Foreskin keratinocyte (primary cell): ENCODE measurements at places on chromosomes 11 and 22.

DNA sequence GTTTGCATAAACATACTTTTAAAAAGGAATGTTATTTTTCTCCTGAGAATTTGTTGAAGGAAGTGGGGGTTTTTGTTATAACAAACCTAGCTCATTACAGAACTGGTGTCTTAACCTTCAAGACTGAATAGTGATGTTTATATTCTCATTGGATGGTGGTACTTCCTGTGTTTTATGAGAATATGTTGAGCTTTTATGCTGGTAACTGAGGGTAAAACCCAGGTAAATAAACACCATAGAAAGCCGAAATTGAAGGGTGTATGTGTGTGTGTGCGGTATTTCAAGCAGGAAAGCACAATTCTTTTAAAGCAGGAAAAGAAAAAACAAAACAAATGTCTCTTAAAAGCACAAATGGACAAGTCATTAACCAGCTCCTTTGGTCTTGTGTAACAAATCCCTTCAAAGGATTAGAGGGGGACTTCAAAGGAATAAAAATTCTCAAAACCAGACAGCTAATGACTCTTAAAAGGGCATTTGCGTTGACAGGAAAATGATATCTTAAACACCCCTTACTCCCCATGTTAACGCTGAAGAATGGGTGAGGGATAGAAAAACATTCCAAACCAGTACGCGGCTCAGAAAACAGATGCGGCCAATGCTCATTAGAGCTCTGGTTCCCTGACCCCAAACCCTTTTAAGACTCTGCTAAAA is 23.8 kb downstream of the LMO2 start:
- no peak for DNase-seq

DNA sequence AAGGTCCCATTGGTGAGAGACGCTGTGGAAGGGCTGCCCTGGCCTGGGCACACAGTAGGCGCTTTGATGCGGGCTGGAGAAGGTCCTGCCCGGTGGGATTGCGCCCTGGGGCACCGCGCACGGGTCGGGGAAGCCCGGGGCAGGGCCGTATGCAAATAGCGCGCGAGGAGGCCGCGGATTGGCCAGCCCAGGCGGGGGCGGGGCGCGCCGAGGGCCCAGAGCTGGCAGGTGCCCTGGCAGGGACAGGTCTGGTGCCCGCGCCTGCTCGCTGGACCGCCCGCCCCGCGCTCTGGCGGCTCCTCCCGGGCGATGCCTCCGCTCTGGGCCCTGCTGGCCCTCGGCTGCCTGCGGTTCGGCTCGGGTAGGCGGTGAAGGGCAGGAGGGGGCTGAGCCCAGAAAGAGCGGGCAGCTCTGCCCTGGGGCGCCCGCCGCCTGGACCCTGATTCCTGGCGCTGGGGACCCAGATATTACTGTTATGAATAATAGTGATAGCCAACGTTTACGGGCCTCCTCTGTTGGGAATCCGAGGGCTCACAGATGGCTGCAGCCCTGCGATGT is at the start of gene UPK3A:
UPK3A (plus strand) TSS at position 245 of the 558 bp plus-strand sequence; CDS start at position 310, 65 bp downstream.
- DNase-seq = no peak

GRCh38 chr11:45751430-45751829 is 53.5 kb upstream of the SLC35C1 start:
- DNase-seq = no peak

- DNase-seq = peak; percentile 47
Observed at GRCh38 chr11:64355078-64355940, 3.7 kb upstream of the RPS6KA4 start.

DNA sequence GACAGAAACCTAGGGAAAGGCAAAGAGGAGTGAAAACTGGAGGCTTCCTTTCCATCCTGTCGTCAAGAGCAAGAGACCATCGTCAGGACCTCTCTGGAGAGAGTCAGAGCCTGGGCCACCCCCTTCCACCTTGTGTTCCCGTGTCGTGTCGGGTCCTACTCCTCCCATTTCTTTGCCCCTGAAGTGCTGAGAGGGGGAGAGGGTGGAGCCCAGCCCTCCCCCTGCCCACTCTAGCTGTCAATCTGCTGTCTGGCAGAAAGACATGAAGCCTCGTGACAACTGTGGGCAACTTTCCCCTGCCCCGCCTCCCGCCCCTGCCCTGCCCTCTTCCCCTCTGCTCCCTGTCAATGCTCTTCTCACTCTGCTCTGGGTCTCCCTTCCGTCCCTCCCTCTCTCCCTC is 20.6 kb downstream of the ANKK1 start:
- no peak for DNase-seq

- no peak for DNase-seq
Observed at GRCh38 chr11:64745521-64746328, 1.8 kb upstream of the RASGRP2 start.

GRCh38 chr11:73157101-73158010 is 15.2 kb upstream of the FCHSD2 start:
- no peak for DNase-seq

DNA sequence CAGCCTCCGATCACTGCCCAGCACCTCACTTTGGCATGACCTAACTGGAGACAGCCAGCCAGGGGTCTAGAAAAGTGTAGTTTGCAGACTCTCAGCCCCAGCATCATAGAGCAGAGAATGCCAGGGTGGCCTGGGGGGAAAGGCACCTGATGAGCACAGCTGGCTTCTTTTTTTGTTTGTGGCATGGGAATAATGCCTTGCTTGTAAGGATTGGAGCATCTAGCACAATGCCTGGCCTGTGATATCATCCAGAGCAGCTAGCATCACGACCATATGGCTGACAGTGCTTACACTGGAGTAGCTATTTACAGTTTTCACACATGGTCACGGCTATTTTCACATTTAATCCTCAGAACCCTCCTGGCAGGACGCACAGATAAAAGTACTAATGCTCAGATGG is 594.8 kb upstream of the B3GAT1 start:
- no peak for DNase-seq

DNA sequence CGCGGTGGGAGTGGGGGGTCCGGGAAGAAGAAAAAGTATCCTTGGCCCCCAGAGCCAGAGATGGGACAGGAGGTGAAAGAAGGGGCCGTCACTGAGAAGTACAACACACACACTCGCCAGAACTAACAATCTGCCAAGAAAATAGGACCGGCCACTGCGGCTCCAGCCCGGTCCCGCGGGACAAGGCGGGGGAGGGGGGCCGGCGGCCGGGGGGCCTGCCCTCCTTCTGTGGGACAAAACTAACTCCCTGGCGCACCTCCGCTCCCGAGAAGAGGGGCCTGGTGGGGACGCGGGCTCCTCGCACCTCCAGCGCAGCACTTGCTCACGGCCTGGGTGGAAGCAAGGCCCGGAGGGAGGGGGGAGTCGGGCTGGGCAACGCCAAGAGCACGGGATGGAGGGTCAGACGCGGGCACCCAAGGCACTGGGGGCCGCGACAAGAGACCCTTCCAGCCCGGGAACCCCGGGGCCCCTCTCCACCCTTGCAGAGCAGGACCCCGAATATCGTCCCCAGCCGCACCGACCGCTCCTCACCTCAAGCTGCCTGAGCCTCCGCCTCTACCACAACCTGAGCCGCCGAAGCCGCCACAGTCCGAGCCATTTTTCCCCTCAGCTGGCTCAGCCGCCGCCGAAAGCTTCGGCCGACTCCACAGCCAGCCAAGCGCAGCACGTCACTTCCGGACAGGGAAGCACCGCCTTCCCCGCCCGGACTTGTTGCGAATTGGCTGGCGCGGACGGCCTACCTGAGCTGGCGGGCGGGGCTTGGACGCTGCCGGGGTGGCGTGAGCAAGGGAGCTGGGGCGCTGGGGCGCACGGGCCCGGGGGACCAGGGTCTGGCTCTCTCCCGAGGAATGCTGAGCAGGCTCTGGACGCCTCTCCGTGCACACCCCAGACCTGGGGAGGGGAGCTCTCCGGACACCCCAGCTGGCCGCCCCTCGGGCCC is at the start of gene PIK3C2A:
PIK3C2A (minus strand) TSS at position 670 of the 940 bp plus-strand sequence. CDS start 38,245 bp downstream, outside the sequence.
- DNase-seq = peak; percentile 81

- no peak for DNase-seq
Observed at GRCh38 chr11:85310479-85310878, 316.7 kb downstream of the DLG2 start.

GRCh38 chr11:90252053-90252452 is 29.2 kb upstream of the CHORDC1 start:
- no peak for DNase-seq

GRCh38 chr11:113385749-113386148 is 1.8 kb upstream of the ANKK1 start:
- DNase-seq = no peak

DNA sequence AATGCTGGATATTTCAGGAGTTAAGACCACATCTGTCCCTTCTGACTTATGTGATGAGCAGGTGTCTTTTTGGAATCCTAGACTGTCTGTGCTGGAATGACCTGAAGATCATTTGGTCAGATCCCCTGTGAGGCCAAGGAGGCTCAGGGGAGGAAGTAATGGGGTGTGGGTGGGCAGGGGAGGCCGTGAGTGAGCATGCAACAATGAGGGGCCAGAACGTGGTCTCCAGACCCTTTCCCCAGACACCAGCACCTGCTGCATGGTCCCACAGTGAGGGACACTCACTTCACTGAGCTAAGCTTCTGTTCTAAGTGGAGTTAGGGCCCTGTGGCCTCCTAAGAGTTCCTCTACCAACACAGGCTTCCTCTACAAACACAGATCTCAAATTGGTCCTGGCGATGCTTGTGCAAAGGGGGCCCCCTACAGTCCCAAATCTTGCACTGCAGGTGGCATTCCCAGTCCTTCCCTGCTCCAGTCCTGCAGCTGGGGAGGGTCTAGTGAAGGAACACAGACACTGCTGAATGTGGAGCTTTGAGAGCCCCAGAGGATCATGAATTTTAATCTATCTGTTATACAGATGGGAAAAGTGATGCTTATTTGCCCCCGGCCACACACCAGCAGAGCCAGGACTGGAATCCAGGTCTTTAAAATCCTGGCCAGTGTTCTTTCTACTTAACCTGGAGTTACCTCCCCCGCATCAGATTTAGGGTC is 7.4 kb downstream of the USP2 start:
- DNase-seq = peak; percentile 53

DNA sequence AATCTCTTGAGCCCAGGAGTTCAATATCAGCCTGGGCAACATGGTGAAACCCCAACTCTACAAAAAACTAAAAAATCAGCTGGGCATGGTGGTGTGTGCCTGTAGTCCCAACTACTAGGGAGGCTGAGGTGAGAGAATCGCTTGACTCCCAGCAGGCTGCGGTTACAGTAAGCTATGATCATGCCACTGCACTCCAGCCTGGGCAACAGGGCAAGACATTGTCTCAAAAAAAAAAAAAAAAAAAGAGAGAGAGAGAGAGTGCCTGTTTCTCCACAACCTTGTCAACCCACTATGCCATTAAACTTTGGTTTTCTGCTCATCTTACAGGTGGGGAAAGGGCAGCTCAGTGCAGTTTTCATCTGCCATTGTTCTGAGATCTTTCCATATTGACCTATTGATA is 5.1 kb downstream of the FOLR3 start:
- no peak for DNase-seq

DNA sequence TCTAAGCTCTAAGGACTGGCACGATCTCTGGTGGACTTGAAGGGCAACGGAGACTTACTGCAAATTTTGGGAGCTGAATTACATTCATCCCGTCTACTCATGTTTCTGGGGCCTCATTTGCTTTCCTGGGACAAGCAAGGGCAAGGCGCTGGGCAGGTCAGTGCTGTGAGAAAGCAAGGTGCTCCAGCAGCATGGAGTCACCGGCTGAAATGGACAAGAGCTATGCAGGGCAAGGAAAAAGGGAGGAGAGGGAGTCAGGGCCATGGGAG is 25.6 kb downstream of the FLI1 start:
- no peak for DNase-seq

GRCh38 chr11:1232883-1233321 is 10.0 kb downstream of the MUC5B start:
- no peak for DNase-seq

GRCh38 chr11:121722431-121723245 is 269.9 kb upstream of the SORL1-AS1 start:
- no peak for DNase-seq

DNA sequence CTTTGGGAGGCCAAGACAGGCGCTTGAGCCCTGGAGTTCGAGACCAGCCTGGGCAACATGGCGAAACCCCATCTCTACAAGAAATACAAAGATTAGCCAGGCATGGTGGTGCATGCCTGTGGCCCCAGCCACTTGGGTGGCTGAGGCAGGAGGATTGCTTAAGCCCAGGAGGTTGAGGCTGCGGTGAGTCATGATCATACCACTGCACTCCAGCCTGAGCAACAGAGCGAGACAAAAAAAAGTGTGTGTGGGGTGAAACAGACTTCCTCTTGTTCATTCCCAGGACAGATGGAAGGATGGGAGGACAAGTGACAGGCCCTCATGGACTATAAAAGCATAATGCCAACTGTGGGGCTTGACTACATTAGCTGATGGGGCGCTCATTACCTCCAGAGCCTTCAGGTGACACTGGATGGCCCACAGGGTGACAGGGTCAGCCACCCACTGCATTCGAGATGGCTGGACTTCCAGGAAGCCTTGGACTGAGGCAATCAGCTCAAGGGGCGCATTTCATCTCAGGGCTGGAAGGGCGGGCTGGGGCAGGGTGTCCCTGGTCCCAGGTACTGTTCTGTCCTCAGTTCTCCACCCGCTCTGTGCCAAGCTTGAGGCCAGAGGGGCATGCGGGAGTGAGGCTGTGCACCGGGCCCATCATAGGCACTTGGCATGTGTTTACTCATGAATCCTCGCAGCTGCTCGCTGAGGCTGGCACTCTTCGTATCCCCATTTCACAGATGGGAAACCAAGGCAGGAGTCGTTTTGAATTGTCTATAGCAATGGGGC is 12.5 kb downstream of the NPTXR start:
- DNase-seq = peak; percentile 59

GRCh38 chr11:12441231-12441861 is 64.0 kb downstream of the PARVA start:
- DNase-seq = no peak

DNA sequence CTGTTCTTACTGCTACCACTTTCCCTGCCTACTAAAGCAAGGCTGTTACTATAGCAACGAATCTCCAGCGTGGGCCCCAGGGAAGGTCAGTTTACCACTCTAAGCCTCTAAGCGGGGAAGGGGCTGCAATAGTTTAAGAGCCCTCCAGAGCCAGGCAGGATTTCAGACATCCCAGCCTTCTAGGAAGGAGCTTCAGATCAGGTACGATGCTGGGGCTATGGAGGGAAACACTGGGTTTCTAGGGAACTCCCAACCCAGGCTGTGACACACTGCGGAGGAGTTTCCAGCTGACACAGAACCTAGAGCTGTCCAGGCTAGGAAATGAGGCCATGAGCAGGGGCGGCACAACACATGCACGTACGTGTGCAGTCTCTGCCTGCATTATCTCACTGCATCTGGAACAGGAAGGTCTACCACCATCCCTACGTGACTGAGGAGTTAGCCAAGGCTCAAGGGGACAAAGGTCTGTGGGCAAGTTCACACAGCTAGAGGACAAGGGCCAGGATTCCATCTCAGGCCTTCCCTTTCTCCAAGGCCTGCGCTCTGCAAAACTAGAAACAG is 20.4 kb downstream of the HPS4 start:
- DNase-seq = peak; percentile 46

DNA sequence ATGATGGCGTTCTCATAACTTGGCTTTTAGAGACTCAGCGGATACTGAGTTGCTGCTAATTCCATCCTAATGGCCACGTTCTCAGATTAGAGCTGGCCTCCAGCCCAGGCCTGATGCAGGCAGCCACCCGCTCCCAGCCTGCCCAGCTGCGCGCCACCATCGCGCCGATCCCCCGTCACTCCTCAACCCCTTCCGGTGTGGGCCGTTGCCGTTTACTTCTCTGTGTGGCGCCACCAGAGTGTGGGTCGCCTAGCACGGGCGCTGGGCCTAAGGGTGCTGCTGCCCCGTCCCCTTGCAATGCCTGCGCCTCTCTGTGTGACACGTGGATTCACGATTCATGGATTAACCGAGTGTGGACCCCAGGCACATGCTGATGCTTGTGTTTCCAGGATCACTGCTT is 1116.0 kb downstream of the BRD1 start:
- DNase-seq = no peak

GRCh38 chr22:41682033-41682807 is 6.4 kb downstream of the SNU13 start:
- DNase-seq = peak; percentile 38
